Karpas-422 (cell line): ENCODE measurements at places on chromosomes 1 and 21.

DNA sequence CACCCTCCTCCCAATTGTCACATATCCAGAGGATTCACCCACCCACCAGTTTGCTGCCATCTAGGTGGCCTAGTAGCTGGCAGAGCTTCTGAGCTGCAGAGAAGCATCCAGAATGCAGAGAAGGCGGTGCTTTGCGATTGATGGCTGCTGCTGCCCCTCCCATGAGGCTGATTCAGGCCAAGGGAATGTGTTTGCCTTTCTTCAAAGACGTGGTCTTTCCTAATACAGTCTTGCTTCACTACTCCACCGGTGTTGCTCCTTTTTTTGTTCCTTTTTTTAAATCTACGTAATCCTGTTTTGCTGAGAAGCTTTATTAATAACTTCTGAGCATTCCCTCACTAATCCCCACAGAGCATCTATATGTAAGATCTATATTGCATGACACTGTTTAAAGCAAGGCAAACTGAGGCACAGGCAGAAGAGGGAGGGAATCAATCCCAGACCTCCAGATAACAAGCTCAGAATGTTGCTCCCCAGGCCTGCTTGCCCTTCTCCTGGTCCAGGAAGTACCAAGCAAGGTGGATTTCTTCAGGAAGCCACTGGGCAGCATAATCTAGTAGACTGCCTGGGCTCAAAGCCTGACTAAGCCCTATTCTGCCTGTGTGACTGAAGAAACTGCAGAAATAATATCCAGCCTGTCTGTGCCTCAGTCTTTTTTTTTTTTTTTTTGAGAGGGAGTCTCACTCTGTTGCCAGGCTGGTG is 275.5 kb upstream of the FMN2 start:
- no peaks in the 10 kb centered on the region for H3K36me3 ChIP-seq
- H3K27ac ChIP-seq = no peak overlapping the region
- DNase-seq = no peak

DNA sequence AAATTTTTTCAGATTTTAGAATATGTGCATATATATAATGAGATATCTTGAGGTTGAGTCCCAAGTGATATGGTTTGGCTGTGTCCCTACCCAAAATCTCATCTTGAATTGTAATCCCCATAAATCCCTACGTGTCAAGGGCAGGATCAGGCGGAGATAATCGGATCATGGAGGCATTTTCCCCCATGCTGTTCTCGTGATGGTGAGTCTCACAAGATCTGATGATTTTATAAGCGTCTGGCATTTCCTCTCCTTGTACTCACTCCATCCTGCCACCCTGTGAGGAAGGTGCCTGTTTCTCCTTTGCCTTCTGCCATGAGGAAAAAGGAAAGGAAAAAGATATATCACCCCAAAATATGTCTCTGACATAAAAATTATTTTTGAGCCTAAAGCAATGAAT is 64.6 kb downstream of the TOR3A start:
- peak; percentile 38 for DNase-seq
- peaks cover 24% of the 10 kb centered on the region for H3K4me1 ChIP-seq
- no peaks in the 10 kb centered on the region for H3K36me3 ChIP-seq
- H3K27me3 ChIP-seq = no peaks in the 10 kb centered on the region
- no peak overlapping the region for H3K27ac ChIP-seq

- no peak for DNase-seq
- H3K4me3 ChIP-seq = no peak overlapping the region
- no peaks in the 10 kb centered on the region for H3K27me3 ChIP-seq
- no peak overlapping the region for H3K27ac ChIP-seq
- no peaks in the 10 kb centered on the region for H3K36me3 ChIP-seq
- peaks cover 49% of the 10 kb centered on the region for H3K4me1 ChIP-seq
Observed at GRCh38 chr1:111618081-111618480, 1.5 kb upstream of the RAP1A start.

DNA sequence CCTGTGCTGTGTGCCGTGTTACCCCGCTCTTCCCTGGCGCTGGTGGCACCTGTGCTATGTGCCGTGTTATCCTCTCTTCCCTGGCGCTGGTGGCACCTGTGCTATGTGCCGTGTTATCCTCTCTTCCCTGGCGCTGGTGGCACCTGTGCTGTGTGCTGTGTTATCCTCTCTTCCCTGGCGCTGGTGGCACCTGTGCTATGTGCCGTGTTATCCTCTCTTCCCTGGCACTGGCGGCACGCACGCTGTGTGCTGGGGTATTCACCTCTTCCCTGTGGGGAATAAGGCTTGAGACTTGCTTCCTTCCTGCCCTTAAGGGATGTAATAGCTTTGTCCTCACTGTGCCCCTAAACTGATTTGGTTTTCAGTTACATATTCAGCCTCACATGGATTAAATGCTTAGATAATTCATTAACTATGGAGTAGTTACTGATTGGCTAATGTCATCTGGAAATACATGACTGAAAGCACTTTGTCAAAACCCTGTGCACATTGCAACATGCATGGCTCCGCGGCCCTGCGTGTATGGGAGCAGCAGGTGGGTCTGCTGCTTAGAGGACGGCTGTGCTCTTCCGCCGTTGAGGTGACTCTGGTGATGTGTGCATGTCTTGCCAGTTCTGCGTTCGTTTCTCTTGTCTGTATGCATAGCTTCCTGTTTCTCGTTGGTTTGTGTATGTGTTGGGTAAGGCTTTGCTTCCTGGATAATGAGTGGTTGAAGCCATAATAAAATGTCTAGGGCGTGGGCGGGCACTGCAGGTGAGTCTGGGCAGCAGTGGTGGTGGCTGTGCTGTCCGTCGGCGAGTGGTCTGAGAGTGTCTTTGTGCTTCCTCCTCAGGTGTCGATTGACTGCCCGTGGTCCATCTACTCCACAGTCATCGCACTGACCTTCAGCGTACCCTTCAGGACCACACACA is 17.9 kb upstream of the PWP2 start:
- H3K4me3 ChIP-seq = no peak overlapping the region
- peaks cover 5% of the 10 kb centered on the region; the same call in 1 of the 2 replicates for H3K36me3 ChIP-seq
- no peaks in the 10 kb centered on the region for H3K27me3 ChIP-seq
- no peak overlapping the region for H3K27ac ChIP-seq

- H3K27me3 ChIP-seq = no peaks in the 10 kb centered on the region
- no peaks in the 10 kb centered on the region for H3K36me3 ChIP-seq
- peak; percentile 82 for DNase-seq
- H3K4me3 ChIP-seq = no peak overlapping the region
Observed at GRCh38 chr1:231091831-231092301, 51.8 kb upstream of the FAM89A start.

DNA sequence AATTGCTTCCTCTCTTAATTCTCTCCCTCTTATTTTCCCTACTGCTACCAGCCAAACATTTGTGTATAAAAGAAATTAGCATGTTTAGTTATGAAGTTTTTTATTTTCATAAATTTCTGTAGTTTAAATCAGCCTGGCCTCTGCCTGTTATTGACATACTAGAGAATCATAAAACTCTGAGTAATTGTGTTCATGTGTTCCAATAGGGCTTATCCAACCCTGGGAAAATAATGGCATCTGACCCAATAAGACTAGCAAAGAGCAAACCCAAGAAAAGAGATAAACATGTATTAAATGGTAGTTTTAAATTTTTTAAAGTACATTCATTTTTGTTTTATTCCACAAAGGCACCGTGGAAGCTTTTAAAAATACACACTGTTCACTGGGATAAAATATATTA is 404.3 kb downstream of the HLX start:
- no peak overlapping the region for H3K27ac ChIP-seq
- no peak for DNase-seq
- no peaks in the 10 kb centered on the region for H3K36me3 ChIP-seq
- no peak overlapping the region for H3K4me3 ChIP-seq
- H3K4me1 ChIP-seq = no peaks in the 10 kb centered on the region
- H3K27me3 ChIP-seq = no peaks in the 10 kb centered on the region

DNA sequence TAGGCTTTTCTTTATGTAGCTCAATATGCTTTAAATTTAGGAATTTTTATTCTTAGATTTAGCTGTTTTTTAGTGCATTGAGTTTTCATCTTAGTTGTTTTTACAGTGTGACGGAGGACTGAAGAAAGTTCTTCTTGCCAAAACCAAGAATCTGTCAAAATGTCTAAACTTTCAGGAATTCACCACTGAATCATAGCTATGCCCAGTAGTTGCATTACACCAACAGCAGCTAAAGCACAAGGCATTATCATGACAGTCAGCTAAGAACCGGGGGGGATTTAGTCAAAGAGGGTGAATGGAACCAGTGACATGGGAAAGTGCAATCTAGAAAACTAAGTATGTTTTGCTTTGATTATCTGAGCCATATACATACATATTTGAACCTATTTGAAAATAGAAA is 6.5 kb upstream of the C1orf146 start:
- no peak overlapping the region for H3K4me3 ChIP-seq
- H3K36me3 ChIP-seq = no peaks in the 10 kb centered on the region
- H3K27me3 ChIP-seq = no peaks in the 10 kb centered on the region
- no peak for DNase-seq

DNA sequence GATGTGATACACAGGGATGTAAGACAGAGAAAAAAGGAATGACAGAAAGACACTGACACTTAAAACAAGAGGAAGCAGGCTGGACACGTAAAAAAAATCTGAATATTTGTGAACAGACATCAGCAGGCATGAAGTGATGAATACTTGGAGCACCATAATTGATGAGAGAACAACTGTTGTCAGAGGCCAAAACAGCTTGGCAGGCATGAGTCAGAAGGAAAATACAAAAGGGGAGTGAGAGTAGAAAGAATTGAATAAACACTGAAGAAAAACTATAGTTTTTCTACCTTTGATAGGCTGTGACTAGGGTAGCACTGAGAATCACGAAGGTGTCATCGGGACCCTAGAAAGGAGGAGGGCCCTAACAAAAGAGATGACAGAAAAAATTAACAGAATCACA is 21.6 kb upstream of the GUCA2A start:
- H3K27ac ChIP-seq = no peak overlapping the region
- H3K4me1 ChIP-seq = no peaks in the 10 kb centered on the region
- DNase-seq = no peak
- no peak overlapping the region for H3K4me3 ChIP-seq
- no peaks in the 10 kb centered on the region for H3K27me3 ChIP-seq
- peaks cover 15% of the 10 kb centered on the region; the same call in 1 of the 2 replicates for H3K36me3 ChIP-seq

DNA sequence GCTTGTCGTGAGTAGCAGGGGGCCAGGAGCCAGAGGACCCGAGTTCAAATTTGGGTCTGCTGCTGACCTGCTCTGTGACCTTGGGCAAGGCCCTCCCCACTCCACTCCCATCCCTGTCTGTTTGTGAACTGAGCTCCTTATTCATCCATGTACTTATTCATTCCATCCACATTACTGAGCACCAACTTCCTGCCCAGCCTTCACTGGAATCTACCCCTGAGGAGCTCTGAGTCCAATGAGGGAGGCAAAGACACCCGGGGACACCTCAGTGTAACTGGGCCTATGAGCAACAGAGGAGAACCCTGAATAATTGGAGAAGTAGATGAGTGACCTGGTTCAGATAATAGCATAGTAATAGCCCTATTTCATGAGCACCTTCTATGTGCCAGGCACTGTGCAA is 8.9 kb downstream of the BSND start:
- no peaks in the 10 kb centered on the region for H3K4me1 ChIP-seq
- H3K36me3 ChIP-seq = no peaks in the 10 kb centered on the region
- H3K4me3 ChIP-seq = no peak overlapping the region

DNA sequence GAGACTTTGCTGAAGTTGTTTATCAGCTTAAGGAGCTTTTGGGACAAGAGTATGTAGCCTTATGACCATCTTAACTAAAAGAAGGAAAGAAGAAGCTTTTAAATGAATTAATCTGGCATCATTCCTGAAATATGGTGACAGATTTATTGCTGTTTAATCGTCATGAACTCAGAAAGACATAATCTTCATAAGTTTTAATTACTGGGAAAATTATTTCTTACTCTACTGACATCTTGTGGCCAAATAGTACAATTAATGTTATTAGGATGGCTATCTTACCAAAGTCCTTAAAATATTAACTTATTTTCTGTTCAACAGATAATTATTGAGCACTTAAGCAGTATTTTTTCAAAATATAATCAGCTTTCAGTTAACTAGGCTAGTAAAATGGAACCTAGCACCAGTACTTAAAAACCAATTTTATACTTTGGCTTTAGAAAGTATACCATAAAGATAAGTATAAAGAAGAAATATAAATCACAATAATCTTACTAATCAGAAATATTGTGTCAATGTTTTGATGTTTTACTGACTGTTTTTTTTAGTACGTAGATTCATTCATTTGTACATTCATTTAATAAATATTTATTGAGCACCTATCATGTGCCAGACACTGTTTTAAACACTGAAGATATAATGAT is 34.7 kb upstream of the GPR25 start:
- H3K4me1 ChIP-seq = peaks cover 6% of the 10 kb centered on the region
- H3K36me3 ChIP-seq = peaks cover 51% of the 10 kb centered on the region
- DNase-seq = peak; percentile 71
- no peak overlapping the region for H3K27ac ChIP-seq
- H3K4me3 ChIP-seq = no peak overlapping the region
- H3K27me3 ChIP-seq = no peaks in the 10 kb centered on the region

DNA sequence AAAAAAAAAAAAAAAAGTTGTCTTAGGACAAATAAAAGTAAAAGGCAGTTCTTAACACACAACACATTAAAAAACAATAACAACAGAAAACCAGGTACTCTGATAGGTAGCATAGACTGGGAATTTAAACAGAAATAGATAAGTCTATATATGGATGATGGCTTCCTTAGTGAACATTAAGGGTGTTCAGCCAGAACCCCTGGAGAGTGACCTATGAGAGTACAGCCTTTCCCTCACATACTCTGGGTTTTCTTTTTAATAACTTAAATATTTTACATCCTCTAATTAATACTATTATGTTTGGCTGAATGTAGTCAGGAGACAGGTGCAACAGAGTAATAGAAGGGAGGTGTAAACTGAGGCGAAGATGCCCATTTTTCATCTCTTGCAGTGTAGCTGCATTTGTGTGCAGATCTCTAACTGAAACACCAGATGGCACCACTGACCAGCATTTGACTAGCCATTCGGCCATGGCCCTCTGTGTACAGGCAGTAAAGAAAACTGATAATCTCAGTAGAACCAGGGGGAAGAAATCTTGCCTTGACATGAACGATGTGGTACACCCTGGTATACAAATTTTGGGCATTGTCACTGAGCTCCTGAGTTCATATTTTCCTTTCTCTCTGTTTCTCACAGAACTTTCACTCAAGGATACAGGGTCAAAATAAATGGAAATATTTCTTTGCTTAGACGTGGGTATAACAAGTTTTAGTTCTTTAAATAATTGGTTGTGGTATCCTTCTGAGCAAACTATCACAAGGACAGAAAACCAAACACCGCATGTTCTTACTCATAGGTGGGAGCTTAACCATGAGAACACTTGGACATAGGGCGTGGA is 7.6 kb downstream of the TTF2 start:
- no peak overlapping the region for H3K27ac ChIP-seq
- no peaks in the 10 kb centered on the region for H3K27me3 ChIP-seq
- peak; percentile 72 for DNase-seq

DNA sequence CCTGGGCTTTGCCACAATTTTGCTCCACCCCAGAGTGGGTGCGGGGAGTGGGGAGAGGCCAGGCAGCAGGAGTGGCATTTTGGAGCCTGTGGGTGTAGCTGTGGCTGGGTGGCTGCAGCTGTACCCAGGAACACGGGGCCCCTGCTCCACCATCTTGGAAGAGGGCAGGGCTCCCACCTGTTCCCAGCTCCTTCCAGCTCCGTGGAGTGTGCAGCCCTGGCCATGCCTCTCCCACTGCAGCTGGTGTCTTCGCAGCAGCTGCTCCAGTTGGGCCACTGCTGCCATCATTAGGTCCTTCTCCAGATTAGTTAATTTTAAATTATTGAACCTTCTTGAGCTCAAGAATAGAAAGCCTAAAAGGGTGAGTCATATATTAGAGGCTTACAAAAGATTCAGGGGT is 17.6 kb downstream of the FAM20B start:
- no peak overlapping the region for H3K27ac ChIP-seq
- peaks cover 5% of the 10 kb centered on the region; the same call in 1 of the 2 replicates for H3K36me3 ChIP-seq
- peak; percentile 33 for DNase-seq
- H3K27me3 ChIP-seq = no peaks in the 10 kb centered on the region
- H3K4me1 ChIP-seq = peaks cover 11% of the 10 kb centered on the region
- H3K4me3 ChIP-seq = no peak overlapping the region
